Activated T-cell treated with anti-CD3 and anti-CD28 coated beads, Interleukin-2, amount 50 U/mL, for 24 hours (primary cell): ENCODE measurements at places on chromosomes 2 and 18.

GRCh38 chr2:85994897-85995647 lies 106.3 kb upstream of the ST3GAL5 start:
- DNase-seq, result no peak

DNA sequence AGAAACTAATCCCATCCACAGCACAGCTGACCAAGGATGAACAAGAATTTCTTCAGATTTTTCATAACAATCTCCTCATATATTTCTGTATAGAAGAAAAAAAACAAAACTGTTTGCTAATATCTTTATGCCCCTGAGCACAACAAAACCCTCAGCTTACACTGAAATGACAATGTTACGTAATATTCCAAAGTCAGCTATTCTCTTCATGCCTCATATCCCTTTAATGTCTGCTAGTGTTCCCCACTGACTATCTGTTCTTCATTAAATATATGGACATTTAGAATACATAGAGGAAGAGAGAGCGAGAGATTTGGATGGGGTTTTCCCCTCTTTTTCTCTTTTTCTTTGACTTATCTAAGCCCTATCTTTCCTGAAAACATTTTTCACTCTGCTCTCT lies 87.9 kb upstream of the GULP1 start:
- no peak for DNase-seq

GRCh38 chr2:159758686-159759085 lies 39.3 kb downstream of the CD302 start:
- DNase-seq, result no peak

- no peak for DNase-seq
Observed at GRCh38 chr2:189249901-189250300, 70.3 kb upstream of the COL5A2 start.

GRCh38 chr2:46438794-46439193 lies 40.6 kb upstream of the TMEM247 start:
- no peak for DNase-seq

- DNase-seq, result no peak
Observed at GRCh38 chr18:56606618-56607017, 31.8 kb downstream of the TXNL1 start.

- DNase-seq, result no peak
Observed at GRCh38 chr2:8452296-8452695, 229.6 kb upstream of the ID2 start.

- DNase-seq, result no peak
Observed at GRCh38 chr2:51028829-51029228, 3.1 kb downstream of the NRXN1 start.

DNA sequence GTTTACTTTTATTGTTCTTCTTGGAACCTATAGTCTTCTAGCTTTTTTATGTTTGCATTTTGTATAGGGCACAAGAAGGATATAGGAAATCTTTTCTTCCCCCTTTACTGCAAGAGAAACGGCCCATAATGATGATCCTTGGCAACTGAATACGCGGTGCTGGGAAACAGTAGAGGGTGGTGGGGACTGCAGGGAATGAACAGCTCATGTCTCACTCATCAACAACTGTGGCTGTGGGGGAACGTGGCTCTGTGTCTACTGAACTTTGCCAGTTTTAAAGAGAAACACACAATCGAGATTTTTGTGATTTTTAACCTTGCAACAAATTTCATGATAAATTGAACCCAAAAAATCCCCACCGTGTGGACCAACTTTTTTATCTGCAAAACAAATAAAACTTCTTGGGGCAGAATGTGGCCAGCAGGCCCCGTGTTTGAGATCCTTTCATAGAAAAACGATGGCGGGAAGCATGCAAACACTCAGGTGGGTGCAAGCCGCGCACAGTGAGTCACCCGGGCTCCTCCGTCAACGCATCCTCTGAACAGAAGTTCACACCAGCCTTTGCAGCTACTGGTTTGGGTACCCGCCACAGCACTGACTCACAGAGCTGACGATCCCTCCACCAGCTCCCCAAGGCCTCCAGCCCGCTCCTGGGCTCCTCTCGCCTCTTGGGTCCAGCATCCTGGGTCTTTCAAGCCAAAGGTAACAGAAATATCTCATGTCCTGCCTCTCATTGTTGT lies 149.3 kb downstream of the COL6A3 start:
- DNase-seq, result no peak

GRCh38 chr2:8626572-8626971 lies 55.3 kb upstream of the ID2 start:
- peak; percentile 27 for DNase-seq

DNA sequence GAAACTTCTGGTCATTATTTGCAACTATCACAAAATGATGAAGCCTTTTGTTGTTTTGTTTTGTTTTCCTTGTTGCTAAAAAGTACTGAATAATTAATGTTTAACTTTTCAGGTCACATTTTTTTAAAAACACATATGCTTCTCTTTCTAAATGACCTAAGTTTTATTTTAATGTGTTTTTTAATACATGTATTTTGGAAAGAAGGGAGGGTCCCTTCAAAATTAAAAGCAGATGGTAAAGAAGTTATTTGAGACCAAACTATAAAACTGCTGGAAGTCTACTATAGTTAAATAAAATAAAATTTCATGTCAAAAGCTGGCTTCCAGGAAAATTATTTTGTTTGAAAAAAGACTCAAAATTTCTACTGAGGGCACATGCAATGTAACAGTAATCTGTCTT lies 39.5 kb upstream of the ASNSD1 start:
- DNase-seq, result no peak

DNA sequence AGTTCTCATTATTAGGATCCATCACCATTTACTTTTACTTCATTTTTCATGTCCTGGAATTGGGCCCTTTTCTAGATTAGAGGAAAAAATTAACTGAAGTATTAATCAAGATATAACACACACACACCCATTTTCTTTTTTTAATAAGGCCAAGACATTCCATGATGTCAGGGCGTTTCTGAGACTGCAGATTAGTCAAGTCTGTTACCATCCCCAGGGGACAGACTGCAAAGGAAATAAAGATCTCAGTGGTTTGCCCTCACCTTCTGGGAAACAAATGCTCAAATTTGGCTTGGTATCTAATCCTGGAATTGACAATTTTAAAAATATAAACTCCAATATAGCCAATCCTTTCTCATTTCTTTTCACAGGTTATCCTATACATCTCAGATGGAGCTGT lies 27.4 kb downstream of the RMP24 start:
- no peak for DNase-seq

DNA sequence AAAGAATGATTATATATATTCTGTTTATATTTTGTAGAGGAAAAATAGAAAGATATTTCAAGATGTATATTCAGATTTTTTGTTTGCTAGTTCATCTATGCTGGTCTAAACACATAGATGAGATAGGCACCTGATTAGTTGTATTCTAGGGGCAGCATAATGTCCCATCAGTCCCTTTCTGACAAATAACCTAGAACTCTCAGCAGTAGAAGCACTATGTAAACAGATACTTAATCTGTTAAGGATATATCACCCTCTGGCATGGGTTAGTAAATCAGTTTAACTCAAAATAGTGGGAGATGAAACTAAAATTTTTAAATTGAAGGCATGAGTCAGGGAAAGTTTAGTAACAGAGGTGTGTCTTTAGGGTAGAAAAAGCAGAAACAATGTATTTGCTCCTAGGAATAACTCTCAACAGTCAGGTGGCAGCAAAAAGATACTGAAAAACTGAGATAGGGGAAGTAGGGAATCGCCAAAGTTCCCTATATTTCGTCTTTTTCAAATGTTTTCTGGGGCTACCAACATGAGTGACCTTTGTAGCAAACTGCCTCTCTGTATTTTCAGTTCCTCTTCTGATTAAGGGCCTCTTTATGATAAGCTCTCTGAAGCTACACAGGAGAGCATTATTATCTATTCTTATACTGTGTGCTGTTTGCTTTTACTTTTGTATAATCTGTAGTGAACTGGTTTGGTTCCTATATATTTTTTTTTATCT lies 5.7 kb downstream of the PPP1R1C start:
- DNase-seq, result no peak
